ENCODE measurements at places on chromosomes 6 and 20.
A peak's percentile ranks its signal among the peaks of the same experiment; 100 is the strongest.

DNA sequence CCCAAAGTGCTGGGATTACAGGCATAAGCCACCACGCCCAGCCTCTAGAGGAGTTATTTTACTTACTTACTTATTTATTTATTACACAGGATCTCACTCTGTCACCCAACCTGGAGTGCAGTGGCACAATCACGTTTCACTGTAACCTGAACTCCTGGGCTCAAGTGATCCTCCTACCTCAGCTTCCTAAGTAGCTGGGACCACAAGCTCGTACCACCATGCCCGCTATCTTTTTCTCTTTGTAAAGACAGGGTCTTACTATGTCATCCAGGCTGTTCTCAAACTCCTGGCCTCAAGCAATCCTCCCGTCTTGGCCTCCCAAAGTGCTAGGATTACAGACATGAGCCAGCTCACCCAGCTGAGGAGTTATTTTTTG, 1.6 kb upstream of the TRIB3 start:
- DNase-seq: no peak

DNA sequence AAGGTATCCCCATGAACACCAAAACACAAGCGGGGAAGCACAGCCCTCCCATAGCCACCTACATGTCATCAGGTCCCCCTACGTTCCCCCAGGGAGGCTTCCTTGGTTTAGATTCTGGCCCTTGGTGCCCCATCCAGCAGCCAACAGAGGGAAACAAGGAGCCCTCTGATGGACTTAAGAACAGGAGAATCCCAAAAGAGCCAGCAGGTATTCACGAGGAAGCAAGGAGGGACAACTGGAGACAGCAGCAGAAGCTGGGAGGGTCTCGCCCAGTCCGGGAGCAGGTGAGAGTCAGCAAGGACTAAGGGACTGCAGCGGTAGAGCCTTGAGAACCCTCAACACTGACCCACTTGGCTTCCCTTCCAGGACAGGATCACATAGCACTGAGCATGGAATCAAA, 58.4 kb upstream of the TOP1 start:
- DNase-seq: no peak

DNA sequence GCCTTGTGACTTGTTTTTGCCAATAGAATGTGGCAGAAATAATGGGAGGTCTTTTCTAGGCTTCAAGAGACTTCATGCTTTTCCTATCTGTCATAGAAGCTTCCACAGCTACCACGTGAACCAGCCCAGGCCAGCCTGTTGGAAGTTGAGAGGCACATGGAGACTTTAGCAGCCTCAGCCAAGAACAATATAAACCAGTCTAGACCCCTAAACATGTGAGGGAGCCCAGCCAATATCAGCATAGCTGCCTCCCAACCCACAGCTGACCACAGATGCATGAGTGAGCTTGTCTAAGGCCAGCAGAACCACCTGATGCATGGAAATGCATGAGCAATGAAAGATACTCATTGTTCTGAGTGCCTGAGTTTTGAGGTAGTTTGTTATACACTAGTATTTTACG, 540.7 kb upstream of the BTBD3 start:
- DNase-seq: no peak

DNA sequence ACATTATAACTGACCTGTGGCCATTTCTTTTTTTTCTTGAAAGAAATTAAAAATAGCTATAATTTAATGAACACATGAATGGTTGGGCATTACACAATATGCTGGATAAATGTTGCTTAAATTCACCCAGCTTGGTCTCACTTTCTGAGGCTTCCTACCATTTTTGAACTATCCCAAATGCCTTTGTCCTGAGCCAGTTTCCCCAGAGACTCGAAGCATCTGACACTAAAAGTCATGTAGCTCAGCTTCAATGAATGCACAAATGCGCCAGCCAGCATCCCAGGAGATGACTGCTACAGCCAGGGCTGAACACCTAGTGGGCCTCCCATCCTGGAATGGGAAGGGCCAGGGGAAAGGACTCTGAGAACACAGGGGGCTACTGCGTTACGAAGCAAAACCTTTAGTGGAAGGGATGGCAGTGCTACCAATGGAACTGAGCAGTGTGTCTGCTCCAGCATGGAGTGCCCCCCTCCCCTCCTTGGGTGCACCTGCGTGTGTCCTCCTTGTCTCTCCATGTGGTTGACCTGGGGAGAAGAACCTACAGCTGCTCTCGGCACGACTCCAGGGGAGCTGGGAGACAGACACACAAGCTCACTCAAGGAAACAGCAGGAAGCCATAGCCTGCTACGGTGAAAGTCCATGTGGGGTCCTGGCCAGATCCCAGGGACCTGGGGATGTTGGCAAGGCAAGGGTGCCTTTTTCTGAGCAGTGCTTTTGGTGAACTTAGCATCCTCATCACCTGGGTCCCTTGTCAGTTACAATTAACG, 60.9 kb downstream of the IRF4 start:
- no peak for DNase-seq

- DNase-seq: no peak
Observed at GRCh38 chr6:33894438-33894837, 90.6 kb upstream of the MLN start.

DNA sequence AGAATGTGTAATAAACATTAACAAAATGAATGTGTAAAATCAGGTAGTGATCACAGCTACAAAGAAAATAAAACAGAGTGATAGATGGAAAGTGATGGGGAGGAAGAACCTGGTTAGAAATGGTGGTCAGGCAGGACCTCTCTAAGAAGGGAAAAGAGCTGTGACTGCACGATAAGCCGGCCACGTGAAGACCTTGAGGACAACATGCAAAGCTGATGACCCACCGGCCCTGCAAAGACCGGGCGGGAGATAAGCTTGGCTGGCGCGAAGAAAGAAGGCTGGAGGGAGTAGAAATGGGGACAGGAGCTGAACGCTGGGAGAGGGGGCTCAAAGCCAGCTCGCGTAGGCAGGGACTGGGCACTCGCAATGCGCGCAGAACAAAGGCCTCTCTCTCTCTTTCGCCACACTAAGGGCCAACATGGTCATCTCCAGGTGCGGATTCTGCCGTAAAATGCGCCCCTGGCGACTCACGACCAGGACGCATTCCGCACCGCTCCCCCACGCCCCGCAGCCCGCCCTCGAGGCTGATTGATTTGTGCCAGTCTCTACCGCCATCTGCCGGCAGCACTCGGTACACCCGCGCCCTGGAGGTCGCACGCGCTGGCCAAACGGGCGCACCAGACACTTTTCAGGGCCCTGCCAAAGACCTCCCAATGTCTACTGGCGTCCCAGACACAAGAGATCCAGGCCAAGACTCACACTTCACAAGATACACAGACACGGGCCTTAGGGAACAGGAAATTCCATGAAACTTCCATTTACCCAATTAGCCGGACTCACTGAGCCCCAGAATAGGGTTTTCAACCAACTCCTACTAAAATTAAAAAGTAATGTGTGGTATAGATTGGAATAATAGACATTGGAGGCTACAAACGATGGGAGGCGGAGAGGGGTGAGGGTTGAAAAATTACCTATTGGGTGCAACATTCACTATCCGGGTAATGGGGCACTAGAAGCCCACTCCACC, 9.4 kb downstream of the DEFB132 start:
- DNase-seq: peak; percentile 51

GRCh38 chr6:2971420-2972218, at the start of gene SERPINB6:
SERPINB6 (minus strand) TSS chr6:2971567; CDS start chr6:2959332, 12,235 bp downstream.
- no peak for DNase-seq

All from D721Med (cell line).